Smooth muscle cell of the brain vasculature (primary cell): ENCODE measurements at places on chromosomes 7 and 10.

- no peak for DNase-seq
Measured at GRCh38 chr10:13404791-13405190, 56.7 kb upstream of the SEPHS1 start.

- no peak for DNase-seq
Measured at GRCh38 chr7:5694912-5695726, 86.3 kb downstream of the RNF216 start.

- DNase-seq = no peak
Measured at GRCh38 chr10:125801574-125801973, 21.5 kb downstream of the UROS start.

- DNase-seq = no peak
Measured at GRCh38 chr7:5375925-5376324, 47.7 kb downstream of the TNRC18 start.

GRCh38 chr10:33291053-33291592 is 43.3 kb downstream of the NRP1 start:
- no peak for DNase-seq
